ENCODE measurements at places on chromosomes 1 and 21.

- no peaks in the 10 kb centered on the region for H3K36me3 ChIP-seq
- peak; percentile 91 for DNase-seq
- no peaks in the 10 kb centered on the region for H3K27me3 ChIP-seq
- H3K4me3 ChIP-seq, result no peak overlapping the region
These were observed 14.3 kb upstream of the ALG14 start for GRCh38 chr1:95086949-95087533.

- no peaks in the 10 kb centered on the region for H3K36me3 ChIP-seq
- no peak overlapping the region for H3K27ac ChIP-seq
- H3K4me1 ChIP-seq, result no peaks in the 10 kb centered on the region
- H3K4me3 ChIP-seq, result no peak overlapping the region
- no peak for DNase-seq
These were observed 287.9 kb downstream of the LTN1 start for GRCh38 chr21:28704746-28705145.

DNA sequence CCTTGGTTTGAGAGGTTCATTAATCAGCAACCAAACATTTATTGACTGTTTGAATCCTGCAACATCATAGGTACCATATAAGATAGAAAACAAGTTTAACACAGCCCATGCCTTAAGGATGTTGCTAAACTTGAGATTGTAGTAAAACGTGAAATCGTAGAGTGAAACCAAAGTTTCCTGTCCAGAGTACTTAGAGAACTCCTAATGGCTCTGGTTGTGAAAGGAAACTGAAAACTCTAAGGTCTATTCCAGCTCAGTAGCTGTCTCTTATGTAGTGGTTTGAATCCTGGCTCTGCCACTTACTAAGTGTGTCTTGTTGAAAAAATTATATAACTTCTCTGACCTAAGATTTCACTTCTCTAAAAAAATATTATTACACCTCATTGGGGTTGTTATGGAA lies 310.9 kb downstream of the NTNG1 start:
- no peaks in the 10 kb centered on the region for H3K4me1 ChIP-seq
- DNase-seq, result no peak
- H3K27ac ChIP-seq, result no peak overlapping the region

- H3K27me3 ChIP-seq, result no peaks in the 10 kb centered on the region
- no peaks in the 10 kb centered on the region for H3K4me1 ChIP-seq
- H3K27ac ChIP-seq, result no peak overlapping the region
- DNase-seq, result no peak
- no peak overlapping the region for H3K4me3 ChIP-seq
These were observed 251.5 kb downstream of the BACH1 start for GRCh38 chr21:29550205-29550604.

DNA sequence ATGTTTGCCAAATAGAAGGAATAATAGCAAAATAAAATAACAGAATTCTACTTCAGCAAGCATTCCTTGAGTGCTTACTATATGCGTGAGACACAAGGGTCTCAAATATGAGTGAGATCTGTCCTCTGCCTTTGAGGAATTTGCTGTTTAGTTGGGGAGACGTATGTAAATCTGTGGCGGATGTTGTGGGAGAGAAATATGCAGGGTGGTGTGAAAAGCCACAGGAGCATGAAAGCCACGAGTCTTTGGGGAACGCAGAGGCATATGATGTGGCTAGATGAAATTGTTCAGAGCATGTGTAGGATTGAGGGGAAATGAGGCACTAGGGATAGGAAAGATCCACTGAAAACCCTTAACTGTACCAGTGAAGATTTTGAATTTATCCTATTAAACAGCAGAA lies 244.4 kb downstream of the PBX1 start:
- H3K27me3 ChIP-seq, result no peaks in the 10 kb centered on the region
- H3K4me3 ChIP-seq, result no peak overlapping the region
- H3K4me1 ChIP-seq, result no peaks in the 10 kb centered on the region
- DNase-seq, result no peak

GRCh38 chr1:119966020-119966419 lies 69.7 kb upstream of the ADAM30 start:
- DNase-seq, result peak; percentile 27
- no peaks in the 10 kb centered on the region for H3K27me3 ChIP-seq
- no peak overlapping the region for H3K27ac ChIP-seq
- peaks cover 7% of the 10 kb centered on the region for H3K4me1 ChIP-seq
- no peak overlapping the region for H3K4me3 ChIP-seq
- peaks cover 87% of the 10 kb centered on the region for H3K36me3 ChIP-seq

GRCh38 chr1:212567638-212568037 lies 40.9 kb upstream of the ATF3 start:
- no peaks in the 10 kb centered on the region for H3K27me3 ChIP-seq
- H3K4me1 ChIP-seq, result peaks cover 4% of the 10 kb centered on the region
- H3K36me3 ChIP-seq, result no peaks in the 10 kb centered on the region
- H3K4me3 ChIP-seq, result no peak overlapping the region
- H3K27ac ChIP-seq, result no peak overlapping the region
- DNase-seq, result no peak

GRCh38 chr1:5973771-5974170 lies 18.5 kb downstream of the NPHP4 start:
- H3K36me3 ChIP-seq, result peaks cover 18% of the 10 kb centered on the region
- H3K4me3 ChIP-seq, result no peak overlapping the region
- no peak for DNase-seq

DNA sequence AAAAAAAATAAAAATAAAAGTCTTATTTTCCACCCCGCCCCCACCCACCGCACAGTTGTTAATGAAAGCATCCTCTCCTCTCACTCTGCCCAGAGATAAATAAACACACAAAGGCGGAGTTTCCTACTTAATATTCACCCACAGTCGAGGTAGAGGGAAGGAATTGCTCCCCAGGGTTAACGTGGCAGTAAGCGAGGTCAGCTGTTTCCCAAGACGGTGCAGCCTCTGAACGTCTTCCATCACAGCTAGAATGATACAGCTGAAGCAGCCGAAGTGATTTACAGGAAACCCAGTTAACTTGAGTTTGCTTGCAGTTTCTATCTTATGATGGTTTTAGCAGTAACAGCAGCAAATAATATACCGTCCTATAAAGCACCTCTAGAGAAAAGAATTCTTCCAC lies 283.9 kb downstream of the PBX1 start:
- H3K4me3 ChIP-seq, result no peak overlapping the region
- H3K27ac ChIP-seq, result no peak overlapping the region
- peaks cover 4% of the 10 kb centered on the region for H3K36me3 ChIP-seq
- H3K27me3 ChIP-seq, result no peaks in the 10 kb centered on the region

GRCh38 chr1:145826030-145826429 lies 2.0 kb downstream of the POLR3C start:
- no peaks in the 10 kb centered on the region for H3K27me3 ChIP-seq
- no peak overlapping the region for H3K4me3 ChIP-seq
- H3K36me3 ChIP-seq, result peaks cover 52% of the 10 kb centered on the region
- H3K27ac ChIP-seq, result no peak overlapping the region

DNA sequence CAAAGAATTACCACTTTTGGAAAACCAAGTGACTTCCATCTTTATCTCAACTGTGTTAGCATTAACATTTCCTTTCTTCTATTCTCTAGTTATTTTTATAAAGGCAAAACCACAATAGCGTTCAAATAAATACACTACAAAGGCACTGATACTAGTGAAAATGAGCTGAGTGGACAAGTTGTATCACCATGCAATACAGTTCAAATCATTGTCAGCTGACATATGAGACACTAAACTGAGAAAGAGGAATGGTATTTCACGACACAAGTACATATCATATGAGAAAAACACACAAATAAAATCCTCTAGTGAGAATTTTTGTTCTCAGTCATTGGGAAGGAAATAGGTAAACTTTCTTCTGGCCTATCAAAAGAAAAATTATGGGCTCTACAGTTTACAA lies 26.2 kb downstream of the ENAH start:
- peak; percentile 43 for DNase-seq

Data from mesenchymal stem cell (in vitro differentiated cells and primary cell).